Activated CD4-positive, alpha-beta memory T cell treated with anti-CD3 and anti-CD28 coated beads for 36 hours (primary cell): ENCODE measurements at places on chromosomes 3 and 15. TPM values are rescaled to one million over a fixed set of nuclear protein-coding genes. Genes with fewer than 3 reads are reported as not detected.

- H3K27ac ChIP-seq: no peak overlapping the region
- peaks cover 8% of the 10 kb centered on the region for H3K4me1 ChIP-seq
- no peaks in the 10 kb centered on the region for H3K36me3 ChIP-seq
- DNase-seq: no peak
These were observed 44.7 kb downstream of the BOC start for GRCh38 chr3:113255854-113256615.

GRCh38 chr15:53586799-53587198, 172.7 kb downstream of the WDR72 start:
- H3K36me3 ChIP-seq: no peaks in the 10 kb centered on the region
- H3K4me1 ChIP-seq: no peaks in the 10 kb centered on the region
- H3K27ac ChIP-seq: no peak overlapping the region
- no peaks in the 10 kb centered on the region for H3K27me3 ChIP-seq

GRCh38 chr3:66220066-66220465, 735 bp upstream of the SLC25A26 start:
- DNase-seq: no peak
- no peak overlapping the region for H3K27ac ChIP-seq
- peaks cover 43% of the 10 kb centered on the region for H3K4me1 ChIP-seq

DNA sequence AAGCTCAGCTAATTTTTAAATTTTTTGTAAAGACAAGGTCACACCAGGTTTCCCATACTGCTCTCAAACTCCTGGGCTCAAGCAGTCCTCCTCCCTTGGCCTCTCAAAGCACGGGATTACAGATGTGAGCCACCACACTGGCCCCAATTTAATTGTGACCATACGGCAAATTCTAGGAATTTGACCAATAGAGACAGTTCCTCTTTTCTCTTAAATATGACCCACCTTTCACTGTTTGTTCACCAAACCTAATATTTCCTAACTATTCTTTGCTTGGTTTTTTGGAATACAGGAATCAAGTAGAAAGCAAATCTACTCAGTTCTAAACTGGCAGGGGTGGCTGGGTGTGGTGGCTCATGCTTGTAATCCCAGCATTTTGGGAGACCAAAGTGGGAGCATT, 264.0 kb downstream of the SHQ1 start:
- H3K27me3 ChIP-seq: peaks cover 4% of the 10 kb centered on the region
- no peaks in the 10 kb centered on the region for H3K36me3 ChIP-seq
- no peaks in the 10 kb centered on the region for H3K4me1 ChIP-seq
- no peak for DNase-seq
- no peak overlapping the region for H3K27ac ChIP-seq

- peaks cover 14% of the 10 kb centered on the region for H3K27me3 ChIP-seq
- no peak for DNase-seq
- no peaks in the 10 kb centered on the region for H3K4me1 ChIP-seq
- no peaks in the 10 kb centered on the region for H3K36me3 ChIP-seq
- H3K4me3 ChIP-seq: no peak overlapping the region
- no peak overlapping the region for H3K27ac ChIP-seq
These were observed 81.5 kb upstream of the NTRK3 start for GRCh38 chr15:88337993-88338392.

Gene STAC
- not detected for total RNA-seq

Gene MYRIP
- total RNA-seq: not detected

Gene PGBD4
- total RNA-seq: 2.0 TPM

Gene ARGFX
- not detected for total RNA-seq
